Left forelimb (tissue), 1 donor: ENCODE measurements at places on chromosomes 2 and 18.

GRCh38 chr18:13317801-13318200 lies 99.2 kb downstream of the LDLRAD4 start:
- no peak for DNase-seq

DNA sequence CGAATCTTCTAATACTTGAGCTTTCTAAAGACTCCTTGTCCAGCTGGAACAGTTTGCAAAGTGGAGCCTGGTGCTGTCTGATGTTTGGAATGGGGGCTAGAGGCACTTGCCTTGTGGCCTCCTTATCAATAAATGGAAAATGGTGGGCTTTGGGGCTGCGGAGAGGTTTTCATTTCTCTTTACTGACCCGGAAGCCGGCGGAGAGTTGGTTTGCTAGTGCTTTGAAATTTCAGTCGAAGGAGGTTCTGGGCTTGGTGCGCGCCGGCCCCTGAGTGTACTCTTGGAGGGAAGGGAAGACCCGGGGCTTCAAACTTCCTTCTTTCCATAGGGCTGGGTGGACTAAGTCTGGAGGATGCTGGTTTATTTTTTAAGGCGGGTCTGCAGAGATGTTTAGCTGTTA lies 714 bp downstream of the RPIA start:
- peak; percentile 70 for DNase-seq

GRCh38 chr2:146370826-146371225 lies 1474.0 kb upstream of the ACVR2A start:
- no peak for DNase-seq

- no peak for DNase-seq
Measured at GRCh38 chr18:68354176-68354575, 360.7 kb downstream of the TMX3 start.

GRCh38 chr2:145849466-145849865 lies 1329.5 kb upstream of the ZEB2 start:
- no peak for DNase-seq
